Putamen (tissue), 1 donor: ENCODE measurements at places on chromosomes 3 and 15.
A peak's percentile ranks its signal among the peaks of the same experiment; 100 is the strongest.

DNA sequence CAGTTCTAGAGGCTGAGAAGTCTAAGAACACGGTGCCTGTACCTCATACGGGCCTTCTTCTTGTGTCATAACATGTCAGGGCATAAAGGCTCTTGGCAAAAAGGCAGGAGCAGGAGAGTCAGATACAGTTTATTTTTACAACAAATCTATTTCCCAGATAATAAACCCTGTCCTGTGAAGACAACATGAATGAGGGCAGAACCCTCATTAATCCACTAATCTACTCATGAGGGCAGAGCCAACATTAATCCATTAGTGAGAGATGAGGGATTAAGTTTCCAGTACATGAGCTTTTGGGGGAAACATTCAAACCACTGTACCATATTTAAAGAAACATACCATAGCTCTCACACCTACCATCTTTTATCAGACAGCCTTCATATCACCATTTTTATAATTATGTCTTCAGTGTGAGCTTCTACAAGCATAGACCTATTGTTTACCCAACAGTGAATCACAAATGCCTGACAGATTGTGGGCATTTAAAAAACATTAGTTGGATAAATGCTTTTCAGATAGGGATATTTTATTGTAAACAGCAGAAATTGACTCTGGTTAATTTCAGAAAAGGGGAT is 645.8 kb downstream of the GRM7 start:
- DNase-seq = no peak

- DNase-seq = no peak
These were observed 143.4 kb upstream of the KBTBD8 start for GRCh38 chr3:66854601-66855151.

DNA sequence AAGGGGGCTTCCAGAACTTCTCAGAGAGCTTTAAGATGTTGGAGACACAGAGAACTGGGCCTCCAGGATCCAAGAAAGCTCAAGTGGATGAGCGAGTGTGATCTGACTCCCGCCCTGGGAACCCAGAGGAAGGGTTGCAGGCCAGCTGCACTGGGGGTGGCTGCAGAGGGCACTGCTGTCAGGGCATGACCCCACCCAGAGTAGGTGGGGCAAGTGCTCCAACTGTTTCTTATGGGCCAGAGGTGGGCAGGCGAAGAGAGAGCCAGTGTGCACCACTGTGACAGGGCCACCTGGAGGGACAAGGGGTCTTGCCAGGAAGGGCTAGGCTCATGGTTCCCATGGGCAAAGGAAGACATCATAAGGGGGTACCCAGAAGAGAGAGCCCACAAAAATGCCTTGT is 48.8 kb downstream of the EXOG start:
- no peak for DNase-seq

DNA sequence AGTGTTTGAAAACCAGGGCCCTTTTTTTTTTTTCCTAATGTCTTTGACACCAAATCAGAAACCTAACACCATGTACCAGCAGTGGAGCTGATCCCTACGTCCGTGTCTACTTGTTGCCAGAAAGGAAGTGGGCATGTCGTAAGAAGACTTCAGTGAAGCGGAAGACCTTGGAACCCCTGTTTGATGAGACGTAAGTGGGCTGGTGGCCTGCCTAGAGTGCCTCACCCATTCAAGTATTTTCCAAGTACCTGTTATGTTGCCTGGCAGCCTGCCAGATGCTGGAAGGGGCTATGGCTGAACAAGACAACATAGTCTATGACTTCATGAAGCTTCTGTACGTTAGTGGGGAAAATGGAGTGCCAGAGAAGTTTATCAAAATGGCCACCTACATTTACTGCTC is 39.7 kb downstream of the ESYT3 start:
- DNase-seq = no peak

GRCh38 chr3:185959609-185960521 is 22.1 kb upstream of the TRA2B start:
- DNase-seq = no peak

DNA sequence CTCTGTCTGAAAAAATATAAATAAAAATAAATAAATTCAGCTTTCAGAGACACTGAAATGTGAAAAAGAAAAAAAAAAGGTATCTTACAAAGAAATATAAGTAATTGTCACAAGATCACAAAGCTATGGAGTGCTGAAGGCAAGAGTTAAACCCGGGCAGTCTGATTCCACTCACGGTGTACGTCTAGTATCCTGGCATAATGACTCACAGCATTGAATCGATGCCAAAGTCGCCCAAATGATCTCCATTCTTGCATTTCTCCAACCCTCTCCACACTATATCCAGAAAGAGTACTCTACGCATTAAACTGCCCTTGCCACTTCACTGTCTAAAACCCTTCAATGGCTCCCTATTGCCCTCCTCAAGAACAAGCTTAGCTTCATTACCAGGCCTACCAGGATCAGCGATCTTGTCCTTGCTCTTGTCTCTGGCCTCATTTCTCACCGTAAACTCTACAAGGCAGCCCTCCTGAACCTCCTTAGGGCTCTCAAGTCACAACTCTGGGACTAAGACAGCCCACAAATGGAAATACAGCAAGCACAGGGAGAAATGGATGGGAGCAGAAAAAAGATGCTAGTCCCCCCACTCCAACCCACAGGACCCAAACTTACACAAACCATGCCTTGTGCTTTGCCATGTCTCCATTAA is 7.7 kb downstream of the SUCLG2 start:
- DNase-seq = no peak

GRCh38 chr3:87088993-87089841 is 98.3 kb upstream of the VGLL3 start:
- peak; percentile 92 for DNase-seq
